ENCODE measurements at places on chromosomes 6 and 20. TPM values are rescaled to one million over a fixed set of nuclear protein-coding genes. Genes with fewer than 3 reads are reported as not detected.

- no peak overlapping the region for H3K27ac ChIP-seq
- no peaks in the 10 kb centered on the region for H3K4me1 ChIP-seq
- H3K4me3 ChIP-seq: no peak overlapping the region
- no peaks in the 10 kb centered on the region for H3K27me3 ChIP-seq
These were observed 70.1 kb upstream of the TAB2 start for GRCh38 chr6:149247385-149247763.

- no peaks in the 10 kb centered on the region for H3K27me3 ChIP-seq
- no peaks in the 10 kb centered on the region for H3K36me3 ChIP-seq
- no peaks in the 10 kb centered on the region for H3K4me1 ChIP-seq
- no peak overlapping the region for H3K4me3 ChIP-seq
- DNase-seq: no peak
These were observed 147.8 kb downstream of the CD83 start for GRCh38 chr6:14265049-14266021.

Gene LAMA2
- total RNA-seq: 105 TPM

Gene GTSF1L
- not detected for total RNA-seq

- no peak overlapping the region for H3K4me3 ChIP-seq
- H3K36me3 ChIP-seq: no peaks in the 10 kb centered on the region
These were observed 259.4 kb upstream of the HSF2 start for GRCh38 chr6:122140031-122140430.

GRCh38 chr6:109527989-109528388, 45.0 kb upstream of the ZBTB24 start:
- no peaks in the 10 kb centered on the region for H3K27me3 ChIP-seq
- H3K27ac ChIP-seq: no peak overlapping the region
- no peaks in the 10 kb centered on the region for H3K4me1 ChIP-seq
- no peak overlapping the region for H3K4me3 ChIP-seq

GRCh38 chr20:13875265-13875811, 90.5 kb downstream of the NDUFAF5 start:
- H3K27ac ChIP-seq: no peak overlapping the region
- H3K36me3 ChIP-seq: no peaks in the 10 kb centered on the region
- no peaks in the 10 kb centered on the region for H3K27me3 ChIP-seq
- no peaks in the 10 kb centered on the region for H3K4me1 ChIP-seq
- H3K4me3 ChIP-seq: no peak overlapping the region

- peak; percentile 73 for DNase-seq
- no peaks in the 10 kb centered on the region for H3K36me3 ChIP-seq
- H3K27me3 ChIP-seq: no peaks in the 10 kb centered on the region
- H3K4me3 ChIP-seq: no peak overlapping the region
- H3K27ac ChIP-seq: no peak overlapping the region
These were observed 235.2 kb downstream of the ALDH8A1 start for GRCh38 chr6:134714679-134715078.

- H3K36me3 ChIP-seq: no peaks in the 10 kb centered on the region
- no peak overlapping the region for H3K27ac ChIP-seq
- no peaks in the 10 kb centered on the region for H3K4me1 ChIP-seq
- H3K4me3 ChIP-seq: no peak overlapping the region
- no peaks in the 10 kb centered on the region for H3K27me3 ChIP-seq
These were observed 14.9 kb downstream of the TCF21 start for GRCh38 chr6:133903855-133904254.

Gene SNRPB2
- total RNA-seq: 53.0 TPM

DNA sequence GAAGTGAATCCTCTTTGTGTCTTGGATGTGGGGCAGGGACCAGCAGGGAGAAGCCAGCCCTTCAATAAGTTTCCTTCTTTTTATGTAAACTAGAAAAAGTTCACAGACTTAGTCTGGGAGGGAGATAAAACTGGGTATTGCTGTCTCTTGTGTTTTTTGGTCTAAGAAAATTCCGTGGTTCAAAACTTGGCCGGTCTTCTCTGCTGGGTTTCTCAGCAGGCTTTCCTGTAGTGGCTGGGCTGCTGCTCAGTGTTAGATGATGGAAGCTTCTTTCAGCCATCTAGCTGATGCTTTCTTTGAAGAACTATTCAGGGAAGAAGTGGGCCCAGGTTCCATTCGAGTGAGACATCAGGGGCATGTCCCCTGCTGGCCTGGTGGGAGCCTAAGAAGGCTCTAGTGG, 70.7 kb upstream of the SCP2D1 start:
- H3K4me3 ChIP-seq: no peak overlapping the region
- H3K27ac ChIP-seq: no peak overlapping the region
- no peaks in the 10 kb centered on the region for H3K4me1 ChIP-seq
- no peaks in the 10 kb centered on the region for H3K27me3 ChIP-seq
- no peaks in the 10 kb centered on the region for H3K36me3 ChIP-seq

- H3K4me1 ChIP-seq: peaks cover 20% of the 10 kb centered on the region
- DNase-seq: peak; percentile 98
- H3K4me3 ChIP-seq: no peak overlapping the region
- H3K36me3 ChIP-seq: no peaks in the 10 kb centered on the region
- H3K27me3 ChIP-seq: no peaks in the 10 kb centered on the region
- peak overlapping the region; percentile 64 for H3K27ac ChIP-seq
These were observed 156.0 kb downstream of the CEBPB start for GRCh38 chr20:50346374-50347283.

DNA sequence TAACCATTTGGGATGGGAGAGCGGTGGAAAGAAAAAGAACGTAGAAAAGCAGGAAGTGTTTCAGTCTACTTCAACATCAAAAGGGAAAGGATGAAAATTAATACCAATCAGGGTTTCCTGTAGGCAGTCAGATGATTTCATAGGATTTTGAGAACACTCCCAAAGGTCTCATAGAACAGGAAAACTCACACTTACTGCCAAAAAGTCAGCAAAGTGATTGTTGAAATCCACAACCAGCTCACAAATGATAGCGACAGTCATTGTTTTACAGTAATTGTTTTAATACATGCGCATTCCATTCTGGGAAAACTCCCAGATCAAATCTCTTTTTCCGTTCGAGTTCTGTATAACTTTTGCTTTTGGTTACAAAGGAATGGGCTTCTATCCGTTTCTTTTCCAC, 5.3 kb upstream of the CNKSR3 start:
- H3K36me3 ChIP-seq: no peaks in the 10 kb centered on the region
- H3K27me3 ChIP-seq: no peaks in the 10 kb centered on the region
- no peak overlapping the region for H3K4me3 ChIP-seq
- DNase-seq: peak; percentile 55
- H3K27ac ChIP-seq: no peak overlapping the region

- no peaks in the 10 kb centered on the region for H3K4me1 ChIP-seq
- H3K27me3 ChIP-seq: no peaks in the 10 kb centered on the region
- H3K27ac ChIP-seq: no peak overlapping the region
- no peak for DNase-seq
These were observed 4.1 kb upstream of the FAM135A start for GRCh38 chr6:70409216-70409615.

- no peak overlapping the region for H3K27ac ChIP-seq
- DNase-seq: no peak
- H3K27me3 ChIP-seq: no peaks in the 10 kb centered on the region
- no peaks in the 10 kb centered on the region for H3K4me1 ChIP-seq
These were observed 29.3 kb downstream of the HSF2 start for GRCh38 chr6:122428781-122429180.

Gene JPH2
- 2.8 TPM for total RNA-seq

GRCh38 chr6:40036186-40036585, 101.9 kb upstream of the MOCS1 start:
- H3K4me1 ChIP-seq: no peaks in the 10 kb centered on the region
- DNase-seq: no peak

GRCh38 chr20:63701329-63702035, 5.0 kb downstream of the TNFRSF6B start:
- peaks cover 3% of the 10 kb centered on the region for H3K4me1 ChIP-seq
- no peak overlapping the region for H3K27ac ChIP-seq
- H3K36me3 ChIP-seq: no peaks in the 10 kb centered on the region

GRCh38 chr20:3674447-3674846, 7.4 kb downstream of the ADAM33 start:
- no peaks in the 10 kb centered on the region for H3K27me3 ChIP-seq
- no peaks in the 10 kb centered on the region for H3K36me3 ChIP-seq
- no peaks in the 10 kb centered on the region for H3K4me1 ChIP-seq
- no peak overlapping the region for H3K4me3 ChIP-seq
- DNase-seq: no peak

DNA sequence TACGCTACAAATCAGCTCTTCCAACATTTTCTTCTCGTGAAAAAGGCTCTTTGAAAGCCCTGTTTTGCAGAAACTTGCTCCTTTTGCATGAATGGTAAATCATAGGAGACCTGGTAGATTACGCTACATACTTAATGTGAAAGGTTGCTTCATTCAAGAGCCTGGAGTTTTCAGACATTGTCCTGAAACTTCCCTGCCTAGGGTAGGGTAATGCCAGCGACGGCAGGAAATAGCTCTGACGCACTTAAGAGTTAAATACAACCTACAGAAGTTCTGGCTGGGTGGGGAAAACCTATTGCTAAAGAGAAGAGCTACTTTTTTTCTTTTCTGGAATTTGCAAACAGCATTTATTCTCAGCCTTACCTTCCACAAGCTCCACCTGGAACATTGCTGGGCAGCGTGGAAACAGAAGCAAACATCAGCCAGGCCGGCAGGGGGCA, 144.5 kb downstream of the LPA start:
- H3K27ac ChIP-seq: peak overlapping the region; percentile 32
- DNase-seq: no peak
- H3K4me1 ChIP-seq: no peaks in the 10 kb centered on the region
- no peaks in the 10 kb centered on the region for H3K27me3 ChIP-seq
- no peak overlapping the region for H3K4me3 ChIP-seq
